ENCODE measurements at places on chromosomes 6 and 20.

DNA sequence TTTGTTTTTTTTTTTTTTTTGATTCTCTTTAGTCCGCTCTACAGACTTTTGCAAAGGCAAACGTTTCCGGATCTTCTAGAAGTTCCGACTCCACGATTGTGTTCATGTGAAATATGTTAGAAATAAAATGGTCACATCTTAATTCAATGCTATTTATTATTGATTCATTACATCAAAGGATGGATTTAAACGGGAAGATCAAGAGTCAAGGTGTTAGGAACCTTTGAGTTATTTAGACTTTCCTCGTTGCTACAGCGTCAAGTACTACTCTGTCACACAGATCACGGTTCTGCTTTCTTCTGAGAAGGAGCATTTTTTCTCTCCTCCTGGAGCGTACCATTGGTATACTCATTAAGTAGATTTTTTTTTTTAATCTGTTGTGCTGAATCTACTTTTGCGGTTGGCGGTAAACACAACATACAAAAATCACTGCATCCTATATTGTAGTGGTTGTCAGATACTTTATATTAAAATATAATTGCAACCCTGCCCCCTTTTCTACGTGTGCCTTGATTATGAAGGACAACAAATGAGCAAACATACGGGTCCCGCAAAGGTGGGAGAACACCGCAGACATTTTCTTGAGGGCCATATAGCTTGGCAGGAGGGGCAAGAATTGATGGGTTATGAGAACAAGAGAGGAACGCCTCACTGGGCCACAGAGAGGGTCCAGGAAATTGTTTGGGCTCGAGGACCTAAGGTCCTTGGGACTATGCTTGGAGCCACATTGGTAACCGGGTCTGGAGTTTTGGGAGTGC is 17.5 kb downstream of the HMGN4 start:
- no peak for DNase-seq

DNA sequence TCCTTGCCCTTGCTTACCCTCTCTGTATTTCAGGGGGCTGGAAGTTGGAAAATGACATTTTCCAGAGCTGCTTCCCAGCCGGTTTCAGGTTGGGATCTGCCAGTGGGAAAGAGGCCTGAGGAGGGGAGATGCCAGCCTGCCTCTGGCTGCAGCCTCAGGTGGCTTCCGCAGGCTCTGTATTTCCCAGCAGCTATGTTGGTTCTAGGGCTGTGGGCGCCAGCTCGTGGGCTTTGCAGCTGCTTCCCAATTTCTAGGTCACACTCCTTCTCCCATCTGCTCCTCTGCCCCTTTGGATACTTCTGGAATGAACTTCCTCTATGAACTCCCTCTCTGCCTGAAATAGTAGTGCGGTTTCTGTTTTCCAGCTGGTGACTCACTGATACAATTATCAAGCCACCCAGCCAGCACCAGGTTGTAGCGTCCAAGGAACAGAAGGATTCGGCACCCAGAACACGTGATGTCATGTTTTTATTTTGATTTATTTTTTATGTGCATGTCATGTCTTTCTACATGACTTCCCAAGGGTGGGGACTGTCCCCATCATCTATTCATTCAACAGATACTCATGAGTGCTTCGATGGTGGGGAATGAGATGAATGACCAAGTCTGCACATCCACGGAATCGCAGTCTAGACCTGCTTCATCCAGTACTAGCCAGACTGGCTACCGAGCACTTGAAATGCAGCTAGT is 38.0 kb downstream of the TGM2 start:
- DNase-seq = no peak

DNA sequence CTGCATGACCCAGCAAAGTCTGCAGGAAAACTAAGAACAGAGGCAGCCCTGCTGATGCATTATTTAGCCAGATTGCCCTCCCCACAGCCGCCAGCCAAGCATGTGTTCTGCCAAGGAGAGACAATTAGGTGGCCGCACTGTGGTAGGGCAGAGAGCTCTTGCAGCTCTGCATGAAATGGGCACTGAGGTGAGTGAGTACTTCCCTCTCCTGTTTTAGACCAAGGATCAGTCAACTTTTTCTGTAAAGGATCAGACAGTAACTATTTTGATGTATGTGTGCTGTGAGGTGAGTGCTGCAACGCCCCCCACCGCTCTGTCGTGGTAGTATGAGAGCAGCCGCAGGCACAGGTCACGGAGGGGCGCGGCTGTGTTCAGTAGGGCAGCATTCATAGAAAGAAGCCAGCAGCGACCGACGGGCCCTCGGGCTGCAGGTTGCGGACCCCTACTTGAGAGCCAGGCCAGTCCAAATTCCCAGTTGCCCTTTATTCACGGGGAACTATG is 23.8 kb upstream of the FAM50B start:
- DNase-seq = no peak

- DNase-seq = no peak
These were observed 350.2 kb upstream of the IMPG1 start for GRCh38 chr6:76422511-76423213.

DNA sequence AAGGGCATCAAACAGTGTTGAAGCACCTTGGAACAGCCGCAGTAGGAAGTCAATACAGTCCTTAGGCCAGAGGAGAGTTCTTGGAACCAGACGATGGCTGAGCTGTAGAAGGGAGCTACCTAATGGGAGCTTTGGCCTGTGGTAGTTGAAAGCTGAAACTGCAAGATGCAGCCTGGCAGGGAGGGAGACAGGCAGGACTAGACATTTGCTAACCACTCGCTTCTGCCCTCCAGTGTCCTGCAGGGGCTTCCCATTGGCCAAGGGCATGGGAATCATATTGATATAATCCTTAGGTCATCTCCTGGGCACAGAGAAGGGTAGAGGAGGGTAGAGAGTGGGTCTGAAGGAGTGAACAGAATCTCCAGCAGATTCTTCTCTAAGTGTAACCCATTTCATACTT is 60.4 kb downstream of the TPD52L1 start:
- no peak for DNase-seq

DNA sequence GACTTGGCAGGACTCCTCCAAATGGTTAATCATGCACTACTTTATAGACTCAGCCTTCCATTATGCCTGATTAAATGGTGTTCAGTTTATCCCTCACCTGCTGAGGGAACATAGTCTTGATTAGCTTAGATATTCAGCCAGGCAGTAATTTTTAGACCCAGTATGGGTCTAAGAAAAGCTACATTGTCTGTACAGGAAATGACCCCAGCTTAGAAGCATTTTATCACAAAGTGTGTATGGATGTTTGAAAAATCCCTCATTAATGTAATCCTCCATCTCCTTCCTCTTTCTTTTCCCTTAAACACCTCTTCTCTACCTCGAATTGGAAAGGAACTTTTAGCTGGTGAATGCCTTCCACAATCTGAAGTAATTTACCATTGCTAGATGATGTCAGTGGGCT is 252.2 kb upstream of the BMP2 start:
- DNase-seq = no peak

GRCh38 chr6:85828973-85829372 is 186.3 kb upstream of the SYNCRIP start:
- DNase-seq = no peak

- DNase-seq = no peak
These were observed 232.1 kb upstream of the TENT5A start for GRCh38 chr6:81984599-81984998.

DNA sequence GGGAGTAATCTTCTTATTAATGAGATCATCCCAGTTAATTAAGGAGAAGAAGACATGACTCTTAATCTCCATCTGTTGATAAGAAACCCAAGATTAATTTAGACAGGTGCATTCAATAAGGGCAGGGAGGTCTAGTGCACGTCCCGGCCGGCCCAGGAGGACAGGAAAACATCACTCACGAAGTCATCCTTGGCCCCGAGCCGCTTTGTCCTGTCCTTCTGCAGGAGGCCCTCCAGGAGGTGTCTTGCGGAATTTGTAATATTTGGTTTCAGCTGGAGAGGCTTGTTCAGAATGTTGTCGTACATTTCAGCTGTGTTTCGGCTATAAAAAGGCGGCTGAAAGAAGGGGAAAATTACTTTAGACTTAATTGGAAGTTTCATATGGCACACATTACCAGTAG is 118.4 kb upstream of the SLC2A12 start:
- no peak for DNase-seq

- DNase-seq = no peak
These were observed 6.5 kb upstream of the ZSCAN9 start for GRCh38 chr6:28218312-28219248.

- DNase-seq = no peak
These were observed 76.7 kb downstream of the RREB1 start for GRCh38 chr6:7184502-7184901.

GRCh38 chr6:154403788-154404187 is 47.2 kb upstream of the IPCEF1 start:
- no peak for DNase-seq

- no peak for DNase-seq
These were observed 19.7 kb downstream of the TRAF3IP2 start for GRCh38 chr6:111585974-111586315.

DNA sequence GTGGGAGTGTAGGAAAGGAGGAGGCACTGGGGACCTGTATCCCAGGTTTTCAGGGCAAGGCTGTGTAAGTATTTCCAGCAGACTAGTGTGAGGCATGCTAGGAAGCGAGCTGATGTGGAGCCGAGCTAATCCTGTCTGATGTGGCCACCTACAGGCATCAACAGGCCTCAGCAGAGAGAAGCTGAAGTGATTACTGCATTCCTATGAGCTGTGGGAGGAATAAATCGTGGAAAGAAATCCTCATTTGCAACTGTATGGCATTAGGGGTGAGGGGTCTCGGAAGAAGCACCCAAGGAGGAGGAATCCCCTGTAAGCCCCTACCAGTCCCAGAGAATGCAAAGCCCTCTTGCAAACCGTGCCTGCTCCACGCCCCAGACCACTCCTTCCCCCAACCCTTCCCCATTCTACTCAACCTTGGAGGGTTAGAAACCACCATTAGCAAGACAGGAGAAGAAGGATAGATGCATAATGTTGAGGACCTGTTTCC is 41.6 kb downstream of the C6orf15 start:
- no peak for DNase-seq

GRCh38 chr6:161188547-161189465 is 85.1 kb downstream of the AGPAT4 start:
- no peak for DNase-seq

DNA sequence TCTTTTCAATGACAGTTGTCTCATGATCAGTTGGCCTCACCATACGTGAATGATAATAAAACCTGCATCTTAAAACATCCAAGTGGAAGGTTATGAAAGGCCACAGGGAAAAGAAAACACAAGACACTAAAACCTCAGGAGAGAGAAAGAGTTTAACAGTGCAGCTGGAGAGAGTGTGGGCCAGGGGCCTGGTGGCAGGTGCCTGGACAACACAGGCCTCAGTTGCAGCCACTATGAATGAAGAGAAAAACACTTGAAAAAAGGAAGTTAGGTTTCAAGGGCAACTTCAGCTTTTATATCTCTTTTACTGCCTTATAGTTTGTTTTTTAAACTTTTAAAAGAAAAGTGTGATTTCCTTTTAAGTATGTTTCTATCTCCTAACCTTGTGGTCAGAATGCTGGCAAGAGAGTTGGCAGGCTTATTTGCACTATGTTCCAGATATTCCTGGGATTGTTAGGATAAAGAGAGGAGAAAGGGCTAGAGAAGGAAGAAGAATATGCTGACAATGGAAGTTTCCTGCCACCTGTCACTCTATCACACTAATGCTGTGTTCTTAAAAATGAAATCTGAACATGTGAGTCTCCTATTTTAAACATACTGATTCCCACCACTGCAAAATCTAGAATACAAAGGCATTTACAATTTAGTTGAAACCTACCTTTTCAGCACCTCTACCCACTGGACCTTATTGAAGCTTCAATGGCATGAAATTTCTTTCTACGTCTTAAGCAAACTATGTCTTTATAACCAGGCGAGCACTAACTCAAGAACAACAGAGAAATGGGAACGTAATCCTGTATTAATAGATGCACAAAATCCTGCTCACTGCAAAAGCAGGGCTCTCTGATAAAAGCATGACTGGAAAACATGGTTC is 222.4 kb downstream of the CD83 start:
- no peak for DNase-seq

- DNase-seq = no peak
These were observed 167.8 kb downstream of the JARID2 start for GRCh38 chr6:15413466-15414234.

GRCh38 chr6:126170433-126170832 is 169.5 kb upstream of the CENPW start:
- DNase-seq = no peak

- no peak for DNase-seq
These were observed 26.0 kb upstream of the SLC22A2 start for GRCh38 chr6:160284575-160284974.
